ENCODE measurements at places on chromosomes 16 and 17. TPM values are rescaled to one million over a fixed set of nuclear protein-coding genes. Genes with fewer than 3 reads are reported as not detected.

ATF7IP2 gene
- total RNA-seq, result 19.4 TPM

DNA sequence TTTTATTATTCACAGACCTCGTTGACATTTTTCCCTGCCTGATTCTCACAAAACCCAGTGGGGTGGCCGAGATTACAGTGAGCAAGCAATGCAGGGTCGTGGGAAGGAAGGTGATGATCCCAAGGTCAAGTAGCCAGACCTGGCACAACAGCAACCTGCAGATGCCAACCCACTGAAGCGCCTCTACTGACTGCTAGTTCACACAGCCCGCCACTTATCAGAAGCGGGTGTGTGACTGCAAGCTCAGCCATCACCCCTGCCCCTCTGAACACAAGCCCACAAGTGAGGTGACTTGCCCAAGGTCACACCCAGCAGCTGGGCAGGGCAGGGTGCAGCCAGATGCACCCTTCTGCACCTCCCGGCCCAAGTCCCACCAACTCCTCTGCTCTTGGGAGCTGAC lies 7.1 kb downstream of the TFAP4 start:
- no peak for DNase-seq

- no peak for DNase-seq
Measured at GRCh38 chr16:88810166-88810911, 1.4 kb downstream of the APRT start.

- DNase-seq, result no peak
Measured at GRCh38 chr16:4574919-4575705, 19.0 kb downstream of the C16orf96 start.

GRCh38 chr17:20929334-20929733 lies 113.5 kb downstream of the USP22 start:
- no peak for DNase-seq

All from dorsolateral prefrontal cortex (tissue), 122 donors.